NCI-H460 (cell line): ENCODE measurements at places on chromosomes 4 and X. TPM values are rescaled to one million over a fixed set of nuclear protein-coding genes. Genes with fewer than 3 reads are reported as not detected.

The FGF5 gene
- not detected in 2 replicates for total RNA-seq

The PHEX gene
- total RNA-seq, result 0.64 and 0.84 TPM in 2 replicates

The DUX4 gene
- not detected in 2 replicates for total RNA-seq

The PAGE4 gene
- total RNA-seq, result not detected in 2 replicates

The EXOC1L gene
- not detected in 2 replicates for total RNA-seq

The DCTD gene
- 63.9 and 69.0 TPM in 2 replicates for total RNA-seq

The TMEM31 gene
- total RNA-seq, result not detected in 2 replicates

The CPE gene
- 1.1 and 2.1 TPM in 2 replicates for total RNA-seq

The DRP2 gene
- 0.35 and 0.40 TPM in 2 replicates for total RNA-seq

The GPR143 gene
- total RNA-seq, result not detected in 2 replicates

The ADH7 gene
- total RNA-seq, result not detected in 2 replicates

The FANCB gene
- 6.4 and 8.1 TPM in 2 replicates for total RNA-seq

The ZNF630 gene
- 1.6 and 2.4 TPM in 2 replicates for total RNA-seq

The TLL1 gene
- 0.17 and 0.20 TPM in 2 replicates for total RNA-seq

The NIPAL1 gene
- total RNA-seq, result 2.0 and 3.0 TPM in 2 replicates

The MAGEB10 gene
- total RNA-seq, result not detected in 2 replicates

The SSX2B gene
- total RNA-seq, result not detected in 2 replicates

The CD38 gene
- total RNA-seq, result 0.02 TPM in 1 of 2 replicates, not detected in the other

The FRG1 gene
- 39.9 and 41.8 TPM in 2 replicates for total RNA-seq

The ASMT gene
- total RNA-seq, result not detected in 2 replicates

The CHRDL1 gene
- 0.12 TPM in 1 of 2 replicates, not detected in the other for total RNA-seq

The BMX gene
- total RNA-seq, result not detected in 2 replicates

The NAA11 gene
- total RNA-seq, result not detected in 2 replicates

The FGF16 gene
- not detected in 2 replicates for total RNA-seq

The NUDT11 gene
- total RNA-seq, result 29.4 and 30.6 TPM in 2 replicates

The TEX13B gene
- not detected in 2 replicates for total RNA-seq

The KLF8 gene
- 0.06 and 0.12 TPM in 2 replicates for total RNA-seq

The FIP1L1 gene
- total RNA-seq, result 57.1 and 59.0 TPM in 2 replicates

The TLR10 gene
- not detected in 2 replicates for total RNA-seq

The EDA gene
- 0.46 and 0.67 TPM in 2 replicates for total RNA-seq

The MAGEA9B gene
- total RNA-seq, result 0.12 TPM in 1 of 2 replicates, not detected in the other

The GRPR gene
- not detected in 2 replicates for total RNA-seq

The SPANXB1 gene
- not detected in 2 replicates for total RNA-seq

The TEX11 gene
- 0.12 and 0.42 TPM in 2 replicates for total RNA-seq

The CACNA1F gene
- 0.05 TPM in 1 of 2 replicates, not detected in the other for total RNA-seq

The MMRN1 gene
- 0.03 and 0.12 TPM in 2 replicates for total RNA-seq

The CRMP1 gene
- total RNA-seq, result 0.07 and 0.20 TPM in 2 replicates

The TMEM35A gene
- 0.69 and 0.74 TPM in 2 replicates for total RNA-seq

The EOLA1 gene
- total RNA-seq, result 12.4 and 16.6 TPM in 2 replicates

The RNF212 gene
- total RNA-seq, result 9.9 and 13.3 TPM in 2 replicates

The PNMA5 gene
- not detected in 2 replicates for total RNA-seq

The IL15 gene
- total RNA-seq, result 4.6 and 5.9 TPM in 2 replicates

The MAD2L1 gene
- 56.8 and 56.9 TPM in 2 replicates for total RNA-seq

The UGT2B11 gene
- not detected in 2 replicates for total RNA-seq

The C1GALT1C1 gene
- 35.2 and 38.1 TPM in 2 replicates for total RNA-seq

The IQCM gene
- 0.52 and 1.3 TPM in 2 replicates for total RNA-seq

The SYN1 gene
- 0.14 TPM in 1 of 2 replicates, not detected in the other for total RNA-seq

The DAPP1 gene
- not detected in 2 replicates for total RNA-seq

The RPL10 gene
- total RNA-seq, result 5,948 and 7,043 TPM in 2 replicates

The ITGB1BP2 gene
- total RNA-seq, result 1.6 and 2.9 TPM in 2 replicates

The TAF1 gene
- total RNA-seq, result 24.1 and 27.3 TPM in 2 replicates

The SPANXC gene
- not detected in 2 replicates for total RNA-seq

The ENPP6 gene
- total RNA-seq, result not detected in 2 replicates

The PLAC1 gene
- total RNA-seq, result 0.52 and 0.62 TPM in 2 replicates

The NOA1 gene
- 18.0 and 18.2 TPM in 2 replicates for total RNA-seq

The SLC2A9 gene
- not detected in 2 replicates for total RNA-seq
